ENCODE measurements at places on chromosomes 2 and 18.
A peak's percentile ranks its signal among the peaks of the same experiment; 100 is the strongest.

DNA sequence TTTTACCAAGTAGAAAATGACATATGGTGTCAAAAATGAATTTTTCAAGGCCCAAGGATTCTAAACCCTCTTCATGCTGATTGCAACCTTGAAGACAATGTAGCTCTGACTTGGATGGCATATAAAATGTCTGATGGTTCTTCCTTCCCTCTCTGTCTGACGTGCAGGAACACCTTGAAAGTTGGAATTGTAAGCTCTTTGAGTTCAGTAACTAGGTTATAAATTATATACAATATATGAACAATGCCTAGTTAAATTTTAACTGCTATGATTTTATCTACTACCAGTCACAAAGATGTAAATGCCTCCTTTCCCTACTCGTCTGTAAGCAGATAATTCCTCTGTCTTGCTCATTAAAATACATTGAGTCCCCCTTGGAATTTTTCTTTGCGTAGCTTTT, 89.5 kb upstream of the TMEM17 start:
- no peak for DNase-seq

DNA sequence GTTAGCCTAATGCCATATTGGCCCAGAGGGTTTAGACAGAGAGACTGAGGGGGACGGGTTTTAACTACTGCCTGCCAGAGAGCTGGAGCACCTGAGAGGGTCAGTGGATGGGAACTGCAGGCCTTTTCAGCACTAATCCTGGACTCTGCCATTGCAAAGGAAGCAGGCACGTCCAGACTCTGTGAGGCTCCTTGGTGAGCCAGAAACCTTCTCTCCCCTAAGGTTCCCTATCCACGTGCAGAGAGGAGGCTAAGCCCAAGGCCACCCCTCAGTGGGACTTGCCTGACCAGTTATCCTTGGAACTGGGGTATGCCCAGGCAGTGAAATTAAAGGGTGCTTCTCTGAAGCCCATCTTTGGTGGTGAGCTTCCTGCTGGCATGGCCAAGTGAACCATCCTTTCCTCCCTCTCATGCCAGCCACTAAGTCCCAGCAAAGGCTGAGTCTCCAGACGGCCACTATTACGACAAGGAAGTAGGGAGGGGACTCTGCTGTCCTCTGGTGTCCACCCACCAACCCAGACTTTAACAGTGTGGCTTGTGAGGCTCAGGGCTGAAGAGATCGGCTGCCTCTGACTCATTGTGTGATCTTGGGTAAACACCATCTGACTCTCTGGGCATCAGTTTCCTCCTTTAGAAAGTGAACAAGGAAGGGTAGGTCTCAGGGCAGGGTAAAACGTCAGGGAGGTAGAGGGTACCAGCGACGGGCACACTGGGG, 3.9 kb upstream of the MLPH start:
- DNase-seq, result peak; percentile 42

DNA sequence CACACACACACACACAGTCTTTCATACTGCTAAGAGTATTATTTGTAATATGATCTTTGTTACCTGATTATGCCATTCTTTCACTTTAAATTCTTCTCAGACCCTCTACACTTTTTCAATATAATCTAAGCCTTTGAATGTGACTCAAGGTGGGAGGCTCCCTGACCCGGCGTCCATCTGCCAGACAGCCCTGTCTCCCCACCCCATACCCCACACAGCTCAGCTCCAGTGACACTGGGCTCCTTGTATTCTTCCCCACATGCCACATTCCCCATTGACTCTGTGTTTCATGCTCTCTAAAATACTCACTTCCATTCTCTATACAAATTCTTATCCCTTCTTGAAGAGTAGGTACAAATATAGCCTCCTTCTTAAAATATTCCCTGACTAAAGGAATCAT, 442.2 kb downstream of the TGIF1 start:
- no peak for DNase-seq

GRCh38 chr2:62800618-62801017, 95.1 kb downstream of the EHBP1 start:
- DNase-seq, result no peak

GRCh38 chr2:102336502-102336945, 19.1 kb upstream of the IL18R1 start:
- peak; percentile 9 for DNase-seq

DNA sequence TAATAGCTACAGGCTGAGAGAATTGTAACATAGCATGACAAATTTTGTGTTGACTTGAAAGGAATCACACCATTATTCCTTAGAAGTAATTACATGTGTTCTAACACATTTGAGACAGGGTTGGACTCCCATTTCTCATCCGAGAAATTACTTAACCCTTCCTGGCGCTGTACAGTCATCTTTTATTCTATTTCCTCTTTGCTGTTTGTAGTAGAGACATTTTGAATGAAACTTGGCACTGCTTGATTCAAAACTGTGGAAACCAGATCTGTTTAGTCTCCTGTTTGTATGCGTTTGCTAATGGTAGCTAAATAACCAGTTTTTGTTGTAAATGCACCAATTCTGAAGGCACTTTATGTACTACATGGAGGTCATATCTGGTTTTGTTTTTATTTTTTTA, 231.9 kb downstream of the ALPK2 start:
- no peak for DNase-seq

DNA sequence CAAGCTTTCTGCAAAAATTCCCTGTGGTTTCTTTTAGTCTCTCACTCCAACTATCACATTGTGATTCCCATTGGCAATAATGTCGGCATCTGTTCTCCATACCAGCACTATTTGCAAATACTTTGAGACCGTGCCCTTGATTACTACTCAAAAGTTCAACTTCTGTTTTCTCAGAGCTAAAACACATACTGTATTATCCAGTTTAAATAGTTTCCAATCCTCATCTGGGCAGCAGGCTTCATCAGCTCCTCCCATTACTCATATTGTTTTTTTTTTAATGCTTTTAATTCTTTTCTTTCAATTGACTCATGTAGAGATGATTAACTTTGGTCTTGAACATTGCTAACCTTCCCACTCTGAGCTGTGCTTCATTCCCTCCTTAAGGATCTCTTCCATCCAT, 135.8 kb downstream of the METTL8 start:
- peak; percentile 94 for DNase-seq

DNA sequence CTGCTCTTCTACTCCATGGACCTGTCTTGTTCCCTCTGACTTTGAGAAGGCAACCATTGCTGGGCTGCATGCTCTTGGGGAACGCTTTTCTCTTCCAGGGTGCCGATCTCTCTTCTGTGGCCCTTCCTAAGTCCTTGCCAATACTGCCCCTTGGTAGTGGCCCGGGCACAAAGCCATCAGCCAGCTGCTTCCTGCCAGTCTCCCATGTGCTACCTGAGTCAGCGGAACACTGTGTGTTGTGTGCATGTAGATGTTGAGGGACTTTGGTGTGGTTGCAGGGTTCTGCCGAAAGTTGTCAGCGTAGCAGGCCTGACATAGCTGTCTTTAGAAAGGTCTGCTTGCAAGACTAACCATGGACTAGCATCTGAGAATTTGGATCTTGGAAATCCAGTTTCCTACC, 35.4 kb downstream of the MGAT5 start:
- DNase-seq, result no peak

DNA sequence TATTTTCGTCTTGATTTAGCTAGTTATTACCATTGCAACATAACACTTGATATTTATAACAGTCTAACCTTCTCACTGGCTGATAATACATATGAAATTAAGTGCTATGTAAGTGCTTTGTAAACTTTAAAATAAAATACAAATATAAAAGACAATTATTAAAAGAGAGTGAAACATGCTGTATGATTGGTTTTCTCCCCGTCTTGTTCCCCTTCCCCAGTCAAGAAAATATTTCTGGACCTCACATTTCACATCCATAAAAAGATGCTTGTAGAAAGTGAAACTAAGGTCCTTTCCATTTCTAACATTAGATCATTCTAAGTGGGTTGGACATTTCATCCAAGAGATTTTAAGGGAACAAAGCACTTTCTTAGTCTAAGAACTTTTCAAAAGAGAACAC, 310.2 kb upstream of the LRATD1 start:
- no peak for DNase-seq

DNA sequence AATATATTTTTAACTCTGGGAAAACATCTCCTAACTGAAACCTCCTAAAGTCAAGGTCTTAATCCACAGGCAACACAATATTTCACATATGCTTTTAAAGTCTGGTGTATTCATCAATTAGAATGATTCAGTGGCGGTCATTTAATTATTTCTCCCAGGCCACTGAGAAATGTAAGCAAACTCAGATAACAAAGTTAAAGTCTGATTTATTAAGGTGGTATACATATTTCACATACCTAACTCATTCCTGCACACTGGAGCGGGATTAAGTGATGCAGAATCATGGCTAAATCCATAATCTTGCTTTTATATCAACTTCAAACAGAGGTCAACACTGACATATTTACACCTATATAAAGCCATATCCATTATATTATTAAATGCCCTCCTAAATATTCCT, 43.7 kb downstream of the FRZB start:
- DNase-seq, result no peak

- no peak for DNase-seq
Measured at GRCh38 chr2:69453475-69454129, 16.4 kb upstream of the NFU1 start.

Measured in AG10803 (cell line).